ENCODE measurements at places on chromosomes 7 and 10.

DNA sequence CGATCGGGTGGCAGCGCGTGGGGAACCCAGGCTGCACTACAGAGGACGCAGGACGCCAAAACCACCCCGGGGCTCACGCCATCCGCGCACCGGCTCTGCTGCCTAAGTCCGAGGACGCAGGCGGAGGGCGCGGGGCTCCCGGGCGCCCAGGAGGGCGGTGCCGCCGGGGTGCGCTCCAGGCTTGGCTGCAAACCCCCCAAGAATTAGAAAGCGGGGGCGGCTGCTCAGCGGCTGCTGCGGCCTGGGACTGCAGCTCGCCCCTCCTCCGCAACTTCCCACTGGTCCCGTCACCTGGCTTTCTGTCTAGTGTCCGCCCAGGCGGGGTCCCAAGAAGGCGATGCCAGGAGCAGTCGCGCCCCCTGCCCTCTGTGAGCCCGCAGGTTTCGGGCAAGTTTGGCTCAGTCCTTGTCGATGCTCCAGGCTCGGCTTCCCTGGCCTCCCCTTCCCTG is 1.7 kb upstream of the POU6F2 start:
- H3K4me3 ChIP-seq = no peak overlapping the region
- no peak for DNase-seq
- H3K27ac ChIP-seq = no peak overlapping the region
- no peaks in the 10 kb centered on the region for H3K36me3 ChIP-seq
- no peaks in the 10 kb centered on the region for H3K4me1 ChIP-seq

GRCh38 chr10:124239134-124239533 is 145.7 kb upstream of the CHST15 start:
- H3K27me3 ChIP-seq = peaks cover 4% of the 10 kb centered on the region
- no peak overlapping the region for H3K27ac ChIP-seq
- H3K36me3 ChIP-seq = no peaks in the 10 kb centered on the region
- no peaks in the 10 kb centered on the region for H3K4me1 ChIP-seq

DNA sequence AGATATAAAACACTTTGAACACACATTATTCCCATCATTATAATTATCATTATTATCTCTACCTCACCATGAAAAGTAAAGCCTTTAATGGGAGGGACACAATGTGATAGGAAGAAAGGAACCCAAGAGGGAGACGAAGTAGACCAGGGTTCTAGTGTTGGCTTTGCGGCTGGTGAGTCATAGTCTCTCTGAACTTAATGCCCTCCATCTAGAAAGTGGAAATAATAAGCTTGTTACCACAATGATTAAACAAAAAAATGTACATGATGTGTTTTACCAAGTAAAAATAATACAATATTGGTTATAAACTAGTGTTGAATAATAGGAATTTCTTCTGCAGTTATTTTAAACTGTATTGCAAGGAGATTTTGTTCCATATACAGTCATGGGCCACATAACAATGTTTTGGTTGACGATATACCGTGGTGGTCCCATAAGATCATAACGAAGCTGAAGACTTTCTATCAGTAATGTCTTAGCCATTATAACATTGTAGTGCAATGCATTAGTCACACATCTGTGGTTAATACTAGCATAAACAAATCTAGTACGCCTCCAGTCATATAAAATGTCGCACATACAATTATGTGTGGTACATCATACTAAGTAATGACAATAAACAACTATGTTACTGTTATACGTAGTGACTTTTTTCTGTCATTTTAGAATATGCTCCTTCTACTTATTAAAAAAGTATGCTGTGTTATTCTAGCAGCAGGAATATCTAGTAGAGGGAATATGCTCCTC is 450.6 kb upstream of the SORCS1 start:
- no peak overlapping the region for H3K27ac ChIP-seq
- no peak overlapping the region for H3K4me3 ChIP-seq
- no peaks in the 10 kb centered on the region for H3K36me3 ChIP-seq

DNA sequence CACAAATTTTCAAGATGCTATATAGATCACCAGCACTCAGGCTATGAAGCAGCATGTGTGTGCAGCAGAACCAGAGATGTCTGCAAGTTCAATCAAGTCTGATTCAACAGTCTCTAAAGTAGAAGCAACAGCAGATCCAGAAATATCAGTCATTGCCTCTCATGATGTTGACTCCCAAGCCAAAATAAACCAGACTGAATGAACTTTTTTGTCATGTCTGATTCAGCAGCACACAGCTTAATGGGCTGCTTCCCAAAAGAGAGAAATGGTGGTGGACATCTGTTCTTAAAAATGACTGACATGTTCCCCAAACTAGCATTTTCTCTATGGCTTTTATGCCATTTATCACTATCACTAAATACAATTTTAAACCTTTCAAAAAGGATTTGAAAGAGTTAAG is 53.8 kb downstream of the TMEM26 start:
- peaks cover 8% of the 10 kb centered on the region for H3K4me1 ChIP-seq
- H3K4me3 ChIP-seq = no peak overlapping the region
- DNase-seq = no peak
- no peaks in the 10 kb centered on the region for H3K27me3 ChIP-seq

DNA sequence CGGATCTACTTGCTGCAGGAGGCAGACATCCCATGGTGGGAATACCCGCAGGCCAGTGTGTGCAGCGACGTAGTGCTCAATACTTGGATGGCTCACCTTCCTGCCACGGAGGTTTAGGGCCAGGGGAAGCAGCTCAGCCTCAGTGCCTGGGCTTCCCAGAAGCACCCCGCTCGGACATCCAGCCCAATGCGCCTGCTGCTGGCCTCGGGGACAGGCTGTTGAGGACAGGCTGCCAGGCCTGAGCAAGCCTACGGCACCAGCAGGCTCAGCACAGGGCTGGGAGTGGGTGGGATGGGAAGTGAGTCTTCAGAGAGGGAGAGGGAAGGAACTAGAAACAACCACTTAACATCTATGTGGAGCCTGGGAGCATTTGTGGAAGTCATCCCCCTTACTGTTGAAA is 441.3 kb upstream of the MGMT start:
- no peak for DNase-seq
- H3K4me3 ChIP-seq = no peak overlapping the region
- no peaks in the 10 kb centered on the region for H3K36me3 ChIP-seq
- no peaks in the 10 kb centered on the region for H3K4me1 ChIP-seq
- H3K27me3 ChIP-seq = no peaks in the 10 kb centered on the region
- no peak overlapping the region for H3K27ac ChIP-seq

DNA sequence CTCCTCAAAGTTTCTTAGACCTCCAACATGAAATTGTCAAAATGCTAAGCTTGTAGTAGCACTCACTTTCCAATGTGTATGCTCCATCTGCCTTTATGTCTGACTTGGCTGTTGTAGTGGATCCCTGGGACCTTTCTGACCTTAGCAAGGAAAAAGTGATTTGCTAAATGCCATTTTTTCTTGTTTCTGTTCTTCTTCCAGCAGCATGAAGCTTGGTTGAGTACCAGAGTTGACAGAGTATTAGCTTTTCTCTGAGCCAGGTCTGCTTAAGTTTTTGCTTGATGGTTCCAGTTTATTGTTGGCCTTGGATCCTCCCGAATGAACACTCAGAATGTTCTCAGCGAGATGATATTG is 168.7 kb downstream of the SND1 start:
- H3K27me3 ChIP-seq = no peaks in the 10 kb centered on the region
- peaks cover 4% of the 10 kb centered on the region for H3K36me3 ChIP-seq
- H3K4me3 ChIP-seq = no peak overlapping the region
- H3K27ac ChIP-seq = peak overlapping the region; percentile 56
- no peak for DNase-seq
- H3K4me1 ChIP-seq = peaks cover 37% of the 10 kb centered on the region

- no peaks in the 10 kb centered on the region for H3K4me1 ChIP-seq
- H3K4me3 ChIP-seq = no peak overlapping the region
- DNase-seq = no peak
Observed at GRCh38 chr7:46774515-46774914, 807.4 kb downstream of the TNS3 start.

GRCh38 chr10:21689881-21690280 is 155.8 kb downstream of the MLLT10 start:
- no peak overlapping the region for H3K27ac ChIP-seq
- H3K27me3 ChIP-seq = no peaks in the 10 kb centered on the region
- peaks cover 20% of the 10 kb centered on the region for H3K4me1 ChIP-seq
- no peak for DNase-seq

GRCh38 chr7:1140476-1141104 is 19.4 kb downstream of the ZFAND2A start:
- H3K27ac ChIP-seq = no peak overlapping the region
- no peaks in the 10 kb centered on the region for H3K27me3 ChIP-seq
- peaks cover 19% of the 10 kb centered on the region for H3K4me1 ChIP-seq
- DNase-seq = peak; percentile 21

DNA sequence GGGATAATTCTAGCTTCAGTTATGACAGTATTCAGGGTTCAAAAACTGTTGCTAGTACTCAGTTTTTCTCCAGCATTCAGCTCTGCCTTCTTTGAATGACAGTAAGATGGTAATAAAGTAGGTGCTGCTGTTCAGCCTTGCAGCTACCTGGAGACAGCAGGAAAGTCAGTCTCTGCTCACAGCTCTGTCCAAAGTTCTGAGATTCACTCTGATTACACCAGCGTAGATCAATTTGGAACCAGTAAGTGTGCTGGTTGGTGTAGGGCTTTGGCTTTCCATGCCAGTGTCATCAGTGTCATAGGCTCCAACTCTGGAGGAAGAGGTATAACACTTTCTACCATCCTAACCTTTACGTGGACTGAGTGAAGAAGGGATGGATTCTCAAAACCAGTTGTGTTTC is 26.2 kb downstream of the STK17A start:
- H3K4me3 ChIP-seq = no peak overlapping the region
- peak overlapping the region; percentile 43 for H3K27ac ChIP-seq
- peaks cover 45% of the 10 kb centered on the region for H3K36me3 ChIP-seq
- no peaks in the 10 kb centered on the region for H3K27me3 ChIP-seq
- H3K4me1 ChIP-seq = peaks cover 66% of the 10 kb centered on the region

GRCh38 chr7:92632791-92633190 is 42.6 kb upstream of the FAM133B start:
- peaks cover 83% of the 10 kb centered on the region for H3K4me1 ChIP-seq
- DNase-seq = no peak
- peak overlapping the region; percentile 36 for H3K4me3 ChIP-seq
- peak overlapping the region; percentile 93 for H3K27ac ChIP-seq

GRCh38 chr7:96188174-96188581 is 133.7 kb downstream of the SLC25A13 start:
- no peak overlapping the region for H3K4me3 ChIP-seq
- no peak for DNase-seq
- peaks cover 36% of the 10 kb centered on the region for H3K36me3 ChIP-seq
- H3K27me3 ChIP-seq = no peaks in the 10 kb centered on the region
- H3K27ac ChIP-seq = no peak overlapping the region
- H3K4me1 ChIP-seq = no peaks in the 10 kb centered on the region

GRCh38 chr10:106312087-106312486 is 852.4 kb downstream of the SORCS1 start:
- no peak overlapping the region for H3K4me3 ChIP-seq
- no peaks in the 10 kb centered on the region for H3K27me3 ChIP-seq
- no peak for DNase-seq
- H3K27ac ChIP-seq = no peak overlapping the region
- H3K36me3 ChIP-seq = no peaks in the 10 kb centered on the region
- no peaks in the 10 kb centered on the region for H3K4me1 ChIP-seq

DNA sequence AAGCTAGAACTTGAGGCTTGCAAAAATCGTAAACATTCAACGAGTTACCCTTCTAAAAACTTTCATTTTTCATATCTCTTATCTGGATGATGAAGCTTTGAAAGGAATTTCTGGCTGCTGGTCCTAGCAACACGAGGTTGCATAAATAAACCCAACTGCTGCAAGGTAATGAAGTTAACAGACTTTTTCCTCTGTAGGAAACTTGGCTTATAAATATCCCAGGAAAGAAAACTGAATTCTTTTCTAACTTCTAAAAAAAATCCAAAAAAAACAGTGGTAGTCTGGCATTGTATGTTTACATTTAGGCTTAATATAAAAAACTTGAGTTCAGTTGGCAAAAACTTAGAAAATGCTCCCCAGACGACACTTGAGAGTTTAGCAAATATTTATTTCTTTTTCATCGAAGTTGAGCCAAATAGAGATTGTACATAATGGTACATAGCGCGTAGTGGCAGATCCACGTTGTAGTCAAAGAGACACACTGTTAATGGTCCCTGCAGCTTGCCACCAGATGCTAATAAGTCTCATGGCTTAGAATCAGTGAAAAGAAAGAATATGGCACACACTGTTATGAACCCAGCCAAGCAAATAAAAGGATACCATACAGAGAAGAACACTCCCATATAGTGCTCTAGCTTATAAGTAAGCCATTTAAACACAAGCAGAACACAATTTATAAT is 200.3 kb upstream of the PCLO start:
- no peak overlapping the region for H3K4me3 ChIP-seq
- H3K4me1 ChIP-seq = no peaks in the 10 kb centered on the region
- no peaks in the 10 kb centered on the region for H3K36me3 ChIP-seq
- H3K27ac ChIP-seq = no peak overlapping the region
- H3K27me3 ChIP-seq = no peaks in the 10 kb centered on the region
- no peak for DNase-seq

DNA sequence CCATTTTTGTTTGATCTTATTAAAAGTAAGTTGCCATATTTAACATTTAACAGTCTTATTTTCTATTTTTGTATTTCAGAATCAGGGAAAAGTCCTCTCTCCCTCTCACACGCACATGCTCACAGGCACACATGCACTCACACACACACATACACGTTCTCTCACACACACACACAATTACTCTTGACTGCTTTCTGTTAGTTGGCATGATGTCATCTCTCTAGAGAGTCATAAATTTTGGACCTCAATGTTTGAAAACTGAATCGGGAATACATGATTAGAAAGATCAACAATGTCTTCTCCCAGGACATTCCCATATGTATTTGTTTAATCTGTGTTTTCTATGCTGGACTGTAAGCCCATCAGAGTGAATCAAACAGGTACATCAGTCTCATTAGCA is 165.7 kb upstream of the AHR start:
- no peak overlapping the region for H3K27ac ChIP-seq
- no peaks in the 10 kb centered on the region for H3K36me3 ChIP-seq
- DNase-seq = no peak
- H3K4me3 ChIP-seq = no peak overlapping the region
- H3K27me3 ChIP-seq = peaks cover 2% of the 10 kb centered on the region

DNA sequence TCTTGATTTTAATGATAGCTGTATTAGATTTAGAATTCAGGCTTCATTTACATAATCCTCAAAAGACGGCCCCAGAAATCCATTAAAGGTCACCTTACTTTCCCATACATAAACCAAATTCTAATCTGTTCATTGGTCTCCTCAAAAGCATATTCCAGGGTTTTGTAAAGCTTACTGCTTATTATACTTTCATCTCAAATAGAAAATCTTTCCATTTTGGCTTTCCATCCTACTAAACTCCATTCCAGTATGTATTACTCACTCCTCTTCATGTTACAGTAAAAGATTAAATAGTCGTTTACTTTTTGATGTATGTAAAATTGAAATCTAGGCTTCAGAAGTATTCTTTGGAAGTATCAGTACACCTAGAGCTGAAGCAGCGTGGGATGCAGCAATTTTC is 143.5 kb upstream of the LRRN3 start:
- no peak overlapping the region for H3K27ac ChIP-seq
- H3K4me3 ChIP-seq = no peak overlapping the region
- DNase-seq = no peak
- no peaks in the 10 kb centered on the region for H3K4me1 ChIP-seq
- H3K27me3 ChIP-seq = no peaks in the 10 kb centered on the region

GRCh38 chr10:31215052-31215451 is 104.0 kb upstream of the ZEB1 start:
- no peak overlapping the region for H3K4me3 ChIP-seq
- no peaks in the 10 kb centered on the region for H3K4me1 ChIP-seq
- DNase-seq = no peak
- no peaks in the 10 kb centered on the region for H3K36me3 ChIP-seq
- no peaks in the 10 kb centered on the region for H3K27me3 ChIP-seq
- H3K27ac ChIP-seq = no peak overlapping the region

- H3K4me3 ChIP-seq = no peak overlapping the region
- H3K36me3 ChIP-seq = peaks cover 15% of the 10 kb centered on the region
- H3K4me1 ChIP-seq = no peaks in the 10 kb centered on the region
- no peaks in the 10 kb centered on the region for H3K27me3 ChIP-seq
- no peak for DNase-seq
Observed at GRCh38 chr10:123038782-123039631, 30.2 kb downstream of the ACADSB start.
